ENCODE measurements at places on chromosomes 11 and 22.

GRCh38 chr11:64492561-64492960 lies 98.5 kb upstream of the SLC22A12 start:
- DNase-seq = peak; percentile 8

- DNase-seq = no peak
Observed at GRCh38 chr22:20141186-20142077, 9.4 kb downstream of the CCDC188 start.

- DNase-seq = no peak
Observed at GRCh38 chr11:130418210-130418609, 10.2 kb downstream of the ADAMTS8 start.

- no peak for DNase-seq
Observed at GRCh38 chr11:28743061-28743550, 634.9 kb downstream of the METTL15 start.

- DNase-seq = no peak
Observed at GRCh38 chr22:38314933-38315822, 2.1 kb downstream of the CSNK1E start.

GRCh38 chr22:45731041-45731797 lies 59.6 kb downstream of the ATXN10 start:
- no peak for DNase-seq

- DNase-seq = no peak
Observed at GRCh38 chr11:95067841-95068219, 1.1 kb downstream of the SRSF8 start.

DNA sequence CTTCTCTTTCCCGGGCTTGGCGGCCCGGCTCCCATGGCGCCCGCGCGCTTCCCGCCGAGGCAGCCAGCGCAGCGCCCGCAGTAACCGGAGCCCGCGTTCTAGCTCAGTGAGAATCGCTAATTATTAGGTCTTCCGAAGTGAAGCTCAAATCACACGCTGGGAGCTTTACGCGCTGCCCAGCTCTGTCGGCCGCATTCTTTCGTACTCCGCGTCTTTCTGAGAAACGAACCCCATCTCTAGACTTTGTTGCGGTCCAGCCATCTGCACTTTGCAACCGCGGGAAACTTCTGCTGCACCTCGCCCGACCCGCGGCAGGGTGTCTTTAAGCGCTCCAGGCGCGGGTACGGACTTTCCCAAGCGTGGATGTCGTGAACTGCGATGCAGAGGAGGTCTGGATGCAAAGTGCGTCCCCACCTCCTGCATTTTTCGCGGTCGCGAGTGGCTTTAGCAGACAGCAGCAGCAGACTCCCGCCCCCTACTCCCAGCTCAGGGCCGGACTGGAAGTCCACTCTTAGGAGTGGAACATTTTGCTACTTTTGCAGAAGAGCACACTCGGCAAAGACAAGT lies 6.0 kb upstream of the PAX6 start:
- no peak for DNase-seq

DNA sequence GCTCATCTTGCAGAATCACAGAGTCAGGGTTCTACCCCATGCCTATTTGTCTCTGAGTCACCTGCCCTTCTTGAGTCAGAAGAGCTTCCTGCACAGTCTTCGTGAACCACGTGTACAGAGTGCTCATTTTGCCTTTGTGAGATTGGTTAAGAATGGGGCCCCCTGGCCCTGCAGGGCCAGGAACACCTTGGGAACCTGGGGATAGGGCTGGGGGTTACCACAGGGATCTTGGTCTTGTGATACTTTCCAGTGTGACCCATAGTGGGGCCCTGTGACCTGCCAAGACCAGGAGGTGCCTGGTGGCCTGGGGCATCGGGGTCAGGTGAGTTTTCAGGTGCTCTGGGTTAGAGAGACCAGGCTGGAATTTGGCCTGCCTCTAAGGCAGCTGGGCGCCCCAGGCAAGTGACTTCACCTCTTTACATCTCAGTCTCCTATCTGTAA lies 9.4 kb downstream of the TMPRSS13 start:
- DNase-seq = no peak

- peak; percentile 36 for DNase-seq
Observed at GRCh38 chr11:27462543-27462942, 10.0 kb downstream of the LGR4 start.

DNA sequence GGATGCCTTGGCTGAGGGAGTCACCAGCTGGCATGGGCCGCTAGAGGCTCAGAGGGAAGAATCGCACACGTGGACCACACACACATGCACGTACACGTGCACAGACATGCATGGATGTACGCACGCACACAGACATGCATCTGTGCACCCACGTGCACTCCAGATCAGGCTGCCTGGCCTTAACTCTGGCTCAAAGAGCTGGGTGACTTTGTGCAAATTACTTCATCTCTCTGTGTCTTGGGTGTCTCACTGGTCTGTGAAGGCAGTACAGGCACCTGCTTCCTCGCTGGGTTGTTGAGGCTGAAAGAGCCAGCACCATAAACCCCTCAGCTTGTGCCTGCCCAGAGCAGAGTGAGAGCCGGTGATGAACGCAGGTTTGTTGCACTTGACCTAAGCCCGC lies 28.7 kb downstream of the TMPRSS6 start:
- DNase-seq = no peak

DNA sequence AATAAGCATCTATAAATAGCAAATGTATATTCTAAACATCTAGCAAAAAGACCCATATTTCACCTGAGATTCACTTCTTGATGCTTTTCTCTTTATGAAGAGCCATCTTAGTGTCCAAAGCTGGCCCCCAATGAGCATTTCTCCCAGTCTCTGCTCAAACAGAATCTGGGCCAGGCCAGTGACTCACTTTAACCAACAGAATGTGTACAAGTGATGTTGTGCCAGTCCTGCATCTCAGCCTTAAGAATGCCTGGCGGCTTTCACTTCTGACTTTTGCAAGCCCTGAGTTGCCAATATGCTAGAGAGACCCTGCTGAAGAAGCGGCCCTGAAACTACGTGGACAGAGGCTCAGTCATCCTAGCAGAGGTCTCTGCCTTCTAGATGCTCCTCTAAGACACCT lies 6.9 kb upstream of the COPB1 start:
- no peak for DNase-seq

DNA sequence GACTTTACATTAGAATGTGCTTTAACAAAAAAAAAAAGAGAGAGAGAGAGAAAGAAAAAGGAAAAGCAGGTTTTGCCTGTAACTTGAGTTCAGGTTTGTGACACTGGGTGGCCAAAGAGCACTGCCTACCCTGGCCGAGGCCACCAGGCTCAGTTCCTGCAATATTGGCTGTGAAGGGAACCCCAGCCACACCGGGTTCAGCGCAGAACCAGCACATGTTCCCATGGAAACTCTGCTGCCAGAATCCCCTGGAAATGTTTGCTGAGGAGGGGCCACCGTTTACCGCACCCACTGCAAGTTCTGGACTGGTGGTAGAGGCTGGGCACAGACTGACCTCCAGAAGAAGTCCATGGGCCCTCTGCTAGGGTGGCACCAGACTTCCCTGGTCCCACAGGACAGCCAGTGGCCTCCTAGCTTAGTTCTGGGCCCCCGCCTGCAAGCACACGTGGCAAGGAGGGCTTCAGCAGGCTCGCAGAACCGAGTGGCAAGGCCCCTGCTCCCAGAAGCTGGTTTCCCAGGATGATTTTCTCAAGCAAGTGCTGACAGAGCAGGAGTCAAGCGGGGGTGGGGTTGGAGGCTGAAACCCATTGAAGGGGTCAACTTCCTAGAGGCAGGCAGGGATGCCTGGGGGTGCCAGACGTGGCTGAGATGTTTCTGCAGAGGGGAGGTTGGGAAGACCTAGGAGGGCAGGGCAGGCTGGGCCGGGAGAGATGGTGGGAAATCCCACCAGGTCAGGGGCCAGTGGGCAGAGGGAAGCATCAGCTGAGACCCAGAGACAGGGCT lies 51.2 kb downstream of the NFAM1 start:
- no peak for DNase-seq

- DNase-seq = no peak
Observed at GRCh38 chr22:32631507-32632255, 157.1 kb downstream of the FBXO7 start.

GRCh38 chr22:46373921-46374662 lies 38.6 kb downstream of the TRMU start:
- DNase-seq = no peak

DNA sequence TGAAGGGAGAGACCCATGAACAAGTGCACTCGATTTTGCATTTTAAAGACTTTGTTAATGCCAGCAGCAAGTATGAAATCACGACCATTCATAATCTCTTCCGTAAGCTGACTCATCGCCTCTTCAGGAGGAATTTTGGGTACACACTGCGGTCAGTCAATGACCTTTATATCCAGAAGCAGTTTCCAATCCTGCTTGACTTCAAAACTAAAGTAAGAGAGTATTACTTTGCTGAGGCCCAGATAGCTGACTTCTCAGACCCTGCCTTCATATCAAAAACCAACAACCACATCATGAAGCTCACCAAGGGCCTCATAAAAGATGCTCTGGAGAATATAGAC lies 5.9 kb downstream of the SERPIND1 start:
- DNase-seq = no peak

GRCh38 chr22:38490915-38491314 lies 15.2 kb downstream of the DDX17 start:
- no peak for DNase-seq

DNA sequence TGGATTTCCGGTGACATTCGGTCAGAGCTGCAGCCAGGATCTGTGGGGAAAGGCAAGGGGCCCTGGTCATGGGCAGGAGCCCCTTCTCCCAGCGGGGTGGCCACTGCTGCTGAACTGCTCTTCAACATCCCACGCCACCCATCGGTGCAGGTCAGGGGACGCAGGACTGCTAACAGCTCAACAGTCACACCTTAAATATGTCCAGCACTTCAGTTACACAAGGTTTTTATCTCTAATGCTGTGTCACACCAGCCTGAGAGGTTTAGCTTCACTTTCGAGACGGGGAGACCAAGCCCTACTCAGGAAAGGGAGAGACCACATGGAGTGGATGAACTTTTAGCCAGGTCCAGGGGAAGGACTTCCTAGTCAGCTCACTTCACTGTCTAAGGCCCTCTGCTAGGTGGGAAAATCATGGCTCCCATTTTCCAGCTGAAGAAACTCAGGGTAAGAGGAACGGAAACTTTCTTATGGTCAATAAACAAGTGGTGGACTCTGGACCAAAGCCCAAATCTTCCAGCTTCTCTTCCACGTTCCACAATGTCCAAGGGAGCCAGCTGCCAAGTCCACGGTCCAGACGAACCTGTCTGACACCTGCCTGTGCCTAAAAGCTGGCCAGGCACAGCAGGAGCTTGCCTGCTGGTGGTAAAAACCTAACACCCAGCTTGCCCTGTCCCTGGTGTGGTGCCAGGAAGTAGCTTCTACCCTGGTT lies 21.0 kb upstream of the CHADL start:
- DNase-seq = no peak

- no peak for DNase-seq
Observed at GRCh38 chr11:126585388-126585773, 229.9 kb downstream of the ST3GAL4 start.

DNA sequence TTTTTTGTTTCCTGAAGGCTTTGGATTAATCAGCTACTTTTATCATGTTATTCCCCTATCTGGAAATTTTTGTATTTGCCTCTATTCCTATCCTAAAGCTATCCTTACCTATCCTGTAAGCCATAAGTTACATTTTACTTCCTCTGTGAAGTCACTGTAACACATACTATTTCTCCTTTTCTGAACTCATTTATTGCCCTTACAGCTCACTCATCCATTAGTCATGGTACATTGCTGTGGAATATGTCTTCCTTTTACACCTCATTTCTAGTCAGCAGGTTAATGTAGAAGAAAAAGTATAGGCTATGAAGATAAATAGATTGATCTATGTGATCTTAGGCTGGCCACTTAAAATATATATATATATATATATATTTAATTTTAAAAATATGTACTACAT lies 28.0 kb downstream of the SWAP70 start:
- DNase-seq = peak; percentile 79

DNA sequence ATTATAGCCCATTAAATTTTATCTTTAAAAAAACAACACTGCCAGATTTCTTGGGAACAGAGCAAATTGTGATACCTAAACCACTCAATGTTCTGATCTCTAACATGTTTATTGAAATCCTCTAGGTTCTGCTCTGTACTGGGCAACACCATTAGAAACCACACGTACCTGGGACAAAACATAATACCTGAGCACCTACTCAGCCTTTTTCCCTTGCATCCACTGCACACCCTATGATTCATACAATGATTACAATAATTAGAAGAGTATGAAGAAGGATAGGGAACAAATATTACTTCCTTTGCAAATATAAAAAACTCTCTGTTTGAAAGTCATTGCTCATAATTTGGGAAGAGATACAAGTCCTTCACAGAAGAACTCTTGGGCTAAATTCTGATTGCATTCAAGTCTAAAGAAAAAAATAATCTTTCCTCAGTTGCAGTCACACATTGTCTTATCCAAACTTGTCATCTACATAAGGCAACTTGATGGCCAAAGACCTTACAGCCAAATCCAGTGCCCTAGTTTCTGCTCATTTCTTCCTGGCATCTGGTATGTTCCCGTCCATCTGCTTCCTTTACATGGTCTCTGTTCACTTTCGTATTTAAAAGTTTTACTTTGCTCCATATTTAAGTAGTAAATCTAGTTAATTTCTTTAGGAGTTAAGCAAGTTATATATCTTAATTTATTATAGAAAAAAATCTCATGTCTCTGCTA lies 407.4 kb downstream of the LRRC4C start:
- no peak for DNase-seq

DNA sequence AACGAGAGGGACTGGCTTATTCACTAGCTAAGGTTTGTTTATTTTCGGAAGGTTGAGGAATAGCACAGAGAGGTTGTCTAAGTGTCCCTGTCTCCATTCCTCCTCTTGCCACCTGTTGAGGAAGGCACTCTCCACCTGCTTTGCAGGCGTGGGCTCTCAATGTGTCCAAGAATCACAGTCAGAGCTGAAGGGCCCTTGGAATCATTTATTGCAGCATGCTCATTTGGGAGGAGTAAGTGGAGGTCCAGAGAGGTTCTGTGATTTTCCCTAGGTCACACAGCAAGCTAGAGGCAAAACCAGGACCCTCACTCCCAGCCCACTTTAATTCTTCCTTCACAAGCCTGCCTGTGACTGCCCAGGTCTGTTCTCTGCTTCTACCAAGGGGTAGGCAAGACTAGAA lies 21.3 kb downstream of the ZBTB16 start:
- no peak for DNase-seq
